ENCODE measurements at places on chromosomes 5 and 9.

DNA sequence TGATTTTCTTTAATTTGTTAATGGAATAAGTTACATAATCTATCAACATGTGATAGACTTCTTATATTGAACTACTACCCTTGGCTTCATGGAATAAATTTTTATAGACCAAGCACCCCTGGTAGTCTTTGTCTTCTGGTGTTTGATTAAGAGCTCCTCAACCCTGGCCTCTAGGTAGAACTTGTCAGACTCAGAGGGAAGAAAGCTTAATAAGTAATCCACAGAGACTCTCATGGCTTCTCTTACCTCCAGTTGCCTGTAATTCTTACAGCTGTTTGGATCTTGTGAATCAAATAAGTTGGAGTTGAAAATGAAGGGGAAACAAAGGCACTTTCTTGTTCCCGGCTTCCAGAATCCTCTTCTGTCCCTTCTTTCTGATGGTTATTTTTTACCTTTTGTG lies 7.0 kb upstream of the GPR21 start:
- no peak for DNase-seq

- no peak for DNase-seq
Measured at GRCh38 chr5:128480906-128481633, 57.0 kb downstream of the FBN2 start.

DNA sequence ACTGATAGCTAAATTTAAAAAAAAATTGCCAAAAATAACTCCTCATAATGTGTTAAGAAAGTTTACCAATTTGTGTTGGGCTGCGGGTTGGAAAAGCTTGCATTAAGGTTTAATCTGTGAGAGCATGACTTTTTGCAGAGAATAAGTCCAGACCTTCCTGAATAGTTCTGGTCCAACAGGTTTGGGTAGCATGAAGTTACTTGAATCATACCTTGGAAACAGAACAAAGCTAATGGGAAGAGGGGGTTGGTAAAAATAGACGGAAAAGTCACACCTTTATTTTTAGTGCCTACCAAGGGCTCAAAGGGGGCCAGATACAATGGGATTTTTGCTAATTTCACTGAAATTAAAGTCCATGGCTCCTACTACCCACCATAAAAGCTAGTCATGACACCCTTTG lies 17.1 kb upstream of the MATR3 start:
- no peak for DNase-seq

GRCh38 chr5:124704594-124705284 lies 41.7 kb downstream of the ZNF608 start:
- DNase-seq, result no peak

DNA sequence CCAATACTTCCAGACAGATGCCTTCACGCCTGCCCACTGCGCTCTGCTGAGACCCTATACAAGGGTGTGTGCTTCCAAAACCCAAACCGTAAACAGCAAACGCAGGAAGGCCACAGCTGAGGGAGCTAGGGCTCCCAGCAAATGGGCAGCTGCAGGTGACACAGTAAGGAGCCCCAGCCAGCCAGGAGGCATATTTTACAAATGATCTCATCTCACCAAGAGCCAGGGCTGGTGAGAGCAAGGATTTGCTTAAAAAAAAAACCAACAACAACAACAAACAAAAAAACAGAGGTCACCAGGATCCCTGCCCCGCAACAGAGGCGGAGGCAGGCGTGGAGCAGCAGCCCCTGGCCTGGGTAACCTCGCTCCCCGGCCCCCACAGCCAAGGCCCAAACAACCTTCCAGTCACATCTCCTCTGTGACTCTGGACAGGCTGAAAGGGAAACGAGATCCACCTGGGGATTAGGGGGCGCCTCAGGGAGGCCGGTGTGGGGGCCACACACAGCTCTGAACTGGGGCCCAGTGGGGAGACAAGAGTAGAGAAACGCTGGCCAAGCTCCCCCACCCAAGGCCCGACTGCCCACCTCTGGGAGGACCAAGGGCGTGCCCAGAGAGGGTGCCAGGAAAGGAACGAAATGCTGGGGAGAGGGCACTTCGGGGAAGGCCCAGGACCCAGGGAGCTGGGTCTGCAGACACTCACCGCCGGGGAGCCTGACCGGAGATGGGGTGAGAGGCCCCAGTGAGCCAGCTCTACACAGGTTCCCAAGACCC lies 3.3 kb downstream of the NACC2 start:
- DNase-seq, result peak; percentile 34

DNA sequence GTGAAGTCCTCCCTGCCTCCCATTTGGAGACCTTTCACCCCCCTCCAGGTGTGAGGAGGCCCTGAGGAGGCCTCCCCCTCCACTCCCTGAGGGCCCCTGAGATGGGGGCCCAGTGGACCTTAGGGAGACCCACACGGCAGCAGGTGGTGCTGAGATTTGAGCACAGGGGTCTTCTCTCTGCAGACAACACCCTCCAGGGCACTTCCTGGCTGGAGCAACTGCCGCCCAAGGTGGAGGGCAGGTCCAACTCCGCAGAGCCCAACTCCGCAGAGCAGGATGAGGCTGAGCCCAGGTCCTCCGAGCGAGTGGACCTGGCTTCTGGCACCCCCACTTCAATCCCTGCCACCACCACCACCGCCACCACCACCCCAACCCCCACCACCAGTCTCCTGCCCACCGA lies 27.0 kb downstream of the OLFML2A start:
- no peak for DNase-seq

DNA sequence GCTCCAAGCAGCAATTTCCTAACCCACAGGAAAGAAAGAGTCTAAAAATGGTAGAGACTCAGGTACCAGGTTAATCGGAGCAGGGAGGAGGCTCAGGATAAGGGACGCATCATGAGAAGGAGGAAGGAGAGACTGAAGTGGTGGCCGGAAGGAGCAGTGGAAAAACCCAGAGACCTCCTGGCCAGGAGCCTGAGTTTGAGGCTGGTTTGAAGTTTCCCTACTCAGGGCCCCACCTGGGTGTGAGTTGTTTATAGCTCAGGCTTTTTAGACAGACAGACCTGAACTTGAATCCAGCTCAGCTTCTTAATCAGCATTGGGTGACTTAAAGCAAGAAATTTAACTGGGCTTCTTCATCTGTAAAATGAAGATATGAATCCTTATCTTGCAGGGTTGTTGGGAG lies 11.9 kb upstream of the AQP7 start:
- DNase-seq, result no peak

- DNase-seq, result no peak
Measured at GRCh38 chr5:74587890-74588289, 52.6 kb downstream of the ENC1 start.

- no peak for DNase-seq
Measured at GRCh38 chr9:34517185-34517584, 5.6 kb downstream of the ENHO start.

- no peak for DNase-seq
Measured at GRCh38 chr5:149002053-149002452, 60.8 kb downstream of the SH3TC2 start.

DNA sequence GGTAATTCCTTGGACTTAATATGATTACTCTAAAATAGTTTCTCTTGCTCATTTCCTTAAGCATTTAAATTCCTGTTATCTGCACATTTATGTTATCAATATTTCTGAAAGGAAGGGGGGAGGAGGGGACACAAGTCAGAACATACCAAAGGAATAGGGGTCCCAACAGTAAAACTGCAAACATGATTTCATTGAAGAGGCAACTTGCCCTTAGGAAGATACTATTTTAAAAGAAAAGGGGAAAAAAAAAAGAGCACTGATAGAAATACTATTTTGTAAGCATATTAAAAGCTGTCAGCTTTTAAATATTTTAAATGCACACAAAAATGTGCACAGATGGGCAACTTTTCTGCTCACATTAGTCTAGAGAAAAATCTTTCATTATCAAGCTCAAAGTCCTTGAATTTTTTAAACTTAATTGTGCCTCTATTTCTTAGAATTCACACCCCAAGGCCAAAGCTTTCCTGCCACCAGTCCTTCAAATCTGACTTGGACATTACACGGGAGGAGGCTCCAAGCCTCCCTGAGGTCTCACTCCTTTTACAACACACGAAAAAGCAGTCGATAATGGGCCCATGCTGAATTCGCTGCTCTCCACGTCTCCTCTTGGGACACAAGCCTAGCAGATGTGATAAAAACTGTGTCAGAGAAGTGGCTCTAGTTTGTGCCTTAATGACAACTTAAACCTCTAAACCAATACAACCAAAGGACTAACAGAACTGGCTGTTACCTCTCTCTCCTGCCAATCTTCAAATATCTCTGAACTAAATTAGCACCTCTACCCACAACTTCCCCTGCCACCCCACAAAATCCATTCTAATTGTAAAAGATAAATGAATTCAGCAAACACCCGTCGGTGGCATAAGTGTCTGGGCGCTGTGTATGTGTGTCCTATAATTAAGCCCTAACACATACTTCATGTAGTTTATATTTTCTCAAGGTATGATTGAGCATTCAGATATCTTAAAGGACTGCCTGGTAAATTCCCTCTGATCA lies 154.3 kb downstream of the DENND1A start:
- peak; percentile 4 for DNase-seq

- no peak for DNase-seq
Measured at GRCh38 chr5:82405161-82405560, 127.0 kb upstream of the RPS23 start.

GRCh38 chr5:121497176-121497575 lies 354.5 kb upstream of the FTMT start:
- DNase-seq, result no peak

DNA sequence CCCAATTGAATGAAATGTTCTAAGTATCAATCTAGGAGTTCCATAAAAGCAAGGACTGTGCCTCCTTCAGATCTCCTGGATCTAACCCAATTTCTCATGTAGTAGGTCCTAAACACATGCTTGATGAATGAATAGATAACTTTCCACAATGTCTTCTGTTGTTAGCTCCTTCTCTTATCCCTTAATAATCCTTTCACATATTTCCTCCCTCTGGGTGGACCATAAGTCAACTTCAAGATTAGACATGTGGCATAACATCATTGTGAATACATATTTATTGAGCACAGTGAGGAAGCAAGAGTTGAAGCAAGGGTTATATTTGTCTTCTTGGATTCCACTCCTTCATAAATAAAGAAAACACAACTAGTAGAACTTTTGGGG lies 108.6 kb upstream of the EGFLAM start:
- DNase-seq, result no peak

- no peak for DNase-seq
Measured at GRCh38 chr5:154311362-154311761, 120.8 kb downstream of the GALNT10 start.

DNA sequence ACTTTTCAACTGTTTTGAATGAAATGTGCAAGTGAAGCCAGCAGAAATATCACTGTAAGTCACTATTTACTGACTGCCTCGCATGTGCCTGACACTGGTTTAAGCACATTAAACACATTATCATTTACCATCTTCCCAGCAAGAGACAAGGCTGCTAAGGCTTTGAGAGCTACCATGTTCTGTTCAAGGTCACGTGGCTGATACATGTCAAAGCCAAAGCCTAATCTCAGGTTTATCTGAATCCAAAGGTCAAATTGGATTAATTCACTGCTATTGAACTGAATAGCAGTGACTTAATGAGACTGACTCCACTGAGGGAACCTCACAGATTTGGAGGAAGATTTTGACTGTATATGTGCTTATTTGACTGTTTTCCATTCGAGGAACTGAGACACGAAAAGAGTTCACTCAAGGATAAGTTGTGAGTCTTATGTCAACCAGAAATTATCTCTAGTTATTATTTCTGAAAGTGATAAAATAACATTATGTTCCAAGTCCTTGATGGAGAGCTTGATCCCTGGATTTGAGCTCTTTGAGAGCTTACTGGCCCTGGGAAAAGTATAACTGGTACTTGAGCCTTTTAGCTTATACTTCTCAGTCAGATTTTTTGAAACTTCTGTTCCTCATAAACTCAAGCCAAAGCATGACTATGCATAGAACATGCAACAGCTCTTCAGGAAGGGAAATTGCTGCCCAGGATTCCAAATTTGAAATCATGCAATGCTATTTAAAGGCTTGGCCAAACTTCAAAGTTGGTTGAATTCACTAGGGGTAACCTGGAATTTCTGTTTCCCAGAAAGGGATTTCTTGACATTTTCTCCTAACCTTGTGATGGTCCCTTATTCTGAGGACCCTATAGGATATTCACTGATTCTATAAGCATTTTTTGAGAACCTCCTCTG lies 23.4 kb upstream of the ARHGAP26 start:
- DNase-seq, result no peak

- no peak for DNase-seq
Measured at GRCh38 chr5:67205981-67206380, 9.4 kb upstream of the CD180 start.

DNA sequence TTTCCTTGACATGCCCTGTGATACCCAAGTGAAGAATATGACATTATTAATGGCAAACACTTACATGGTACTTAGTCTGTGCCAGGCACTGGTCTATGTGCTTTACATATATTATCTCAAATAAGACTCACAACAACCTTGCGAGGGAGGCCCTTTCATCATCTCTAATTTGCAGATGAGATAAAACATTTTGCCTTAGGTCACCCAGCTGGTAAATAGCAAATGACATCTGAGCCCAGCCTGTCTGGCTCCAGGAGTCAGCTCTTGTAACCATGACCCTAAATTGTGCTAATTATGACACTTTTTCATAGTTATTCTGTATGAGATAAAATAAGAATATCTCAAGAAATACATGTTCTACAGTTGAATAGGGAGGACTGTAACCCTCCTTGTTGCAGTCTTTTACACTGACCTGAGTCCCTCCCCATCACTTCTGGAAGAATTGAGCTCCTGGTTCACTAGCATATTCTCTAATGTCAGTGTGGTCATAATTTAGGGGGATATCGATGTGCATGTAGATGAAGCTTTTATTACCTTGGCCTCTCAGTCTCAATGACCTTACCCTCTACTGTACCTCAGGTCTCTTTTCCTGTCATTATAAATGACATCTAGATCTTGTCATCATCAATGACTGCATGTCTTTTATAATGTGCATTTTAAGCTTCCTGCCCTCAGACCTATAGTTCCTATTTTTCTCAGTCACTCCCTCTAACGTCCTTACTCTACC lies 126.1 kb upstream of the HAPLN1 start:
- no peak for DNase-seq

GRCh38 chr9:366620-367019 lies 152.0 kb downstream of the DOCK8 start:
- no peak for DNase-seq

DNA sequence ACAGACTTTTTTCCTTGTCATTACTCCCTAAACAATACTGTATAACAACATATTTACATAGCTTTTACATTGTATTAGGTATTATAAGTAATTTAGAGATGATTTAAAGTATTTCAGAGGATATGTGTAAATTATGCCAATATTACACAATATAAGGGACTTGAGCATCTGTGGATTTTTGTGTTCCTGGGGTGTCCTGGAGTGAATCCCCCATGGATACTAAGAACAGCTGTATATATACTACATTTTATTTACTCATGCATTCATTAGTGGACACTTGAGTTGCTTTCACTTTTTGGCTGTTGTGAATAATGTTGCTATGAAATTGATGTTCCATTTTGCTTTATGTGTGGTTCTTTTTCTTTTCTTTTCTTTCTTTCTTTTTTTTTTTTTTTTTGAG lies 348.8 kb downstream of the SH3GL2 start:
- DNase-seq, result no peak

- DNase-seq, result no peak
Measured at GRCh38 chr9:113468716-113469448, 5.4 kb downstream of the RGS3 start.

- DNase-seq, result no peak
Measured at GRCh38 chr5:141633871-141634561, 2.6 kb downstream of the HDAC3 start.

GRCh38 chr5:164799391-164799790 lies 1294.0 kb downstream of the MAT2B start:
- no peak for DNase-seq

GRCh38 chr5:1441166-1441865 lies 3.9 kb downstream of the SLC6A3 start:
- no peak for DNase-seq

All from CD4-positive, alpha-beta memory T cell (primary cell).